ENCODE measurements at places on chromosomes 4 and X. TPM values are rescaled to one million over a fixed set of nuclear protein-coding genes. Genes with fewer than 3 reads are reported as not detected.

- H3K36me3 ChIP-seq = no peaks in the 10 kb centered on the region
- H3K27ac ChIP-seq = no peak overlapping the region
- DNase-seq = no peak
- H3K4me3 ChIP-seq = no peak overlapping the region
These were observed 1499.4 kb upstream of the PCDH7 start for GRCh38 chr4:29220761-29221160.

- no peak for DNase-seq
- no peak overlapping the region for H3K4me3 ChIP-seq
- H3K27me3 ChIP-seq = no peaks in the 10 kb centered on the region
- H3K4me1 ChIP-seq = no peaks in the 10 kb centered on the region
- no peak overlapping the region for H3K27ac ChIP-seq
These were observed 131.0 kb downstream of the COX18 start for GRCh38 chr4:72938516-72938915.

- H3K4me3 ChIP-seq = no peak overlapping the region
- H3K36me3 ChIP-seq = no peaks in the 10 kb centered on the region
- H3K4me1 ChIP-seq = no peaks in the 10 kb centered on the region
- no peak overlapping the region for H3K27ac ChIP-seq
- DNase-seq = no peak
- H3K27me3 ChIP-seq = peaks cover 18% of the 10 kb centered on the region
These were observed 291.3 kb downstream of the GUCY2F start for GRCh38 chrX:109190542-109190941.

DNA sequence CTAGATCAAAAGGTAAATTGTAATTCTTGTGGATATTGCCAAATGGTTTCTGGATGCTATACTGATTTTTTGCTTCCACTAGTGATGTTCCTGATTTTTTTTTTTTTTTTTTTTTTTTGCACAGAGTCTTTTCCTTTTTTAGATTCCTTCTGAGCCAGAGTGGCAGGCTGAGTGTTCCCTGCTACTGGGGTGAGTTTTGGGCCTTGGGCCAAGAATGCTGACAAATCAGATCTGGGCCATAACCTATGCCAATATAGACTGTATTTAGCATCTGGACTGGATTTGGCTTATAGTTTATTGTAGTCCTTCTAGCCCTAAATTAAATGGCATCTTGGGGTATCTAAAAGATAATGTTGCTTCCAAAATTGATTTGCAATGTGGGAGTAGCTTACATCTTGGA lies 52.8 kb downstream of the REPS2 start:
- no peaks in the 10 kb centered on the region for H3K36me3 ChIP-seq
- no peak for DNase-seq
- H3K4me1 ChIP-seq = no peaks in the 10 kb centered on the region
- no peaks in the 10 kb centered on the region for H3K27me3 ChIP-seq

- DNase-seq = no peak
- no peak overlapping the region for H3K4me3 ChIP-seq
- no peaks in the 10 kb centered on the region for H3K4me1 ChIP-seq
- H3K36me3 ChIP-seq = no peaks in the 10 kb centered on the region
- H3K27me3 ChIP-seq = no peaks in the 10 kb centered on the region
These were observed 450.8 kb upstream of the BOD1L1 start for GRCh38 chr4:14078326-14078725.

Gene FGF13
- total RNA-seq = 36.7 TPM

Gene MBTPS2
- 12.4 TPM for total RNA-seq

DNA sequence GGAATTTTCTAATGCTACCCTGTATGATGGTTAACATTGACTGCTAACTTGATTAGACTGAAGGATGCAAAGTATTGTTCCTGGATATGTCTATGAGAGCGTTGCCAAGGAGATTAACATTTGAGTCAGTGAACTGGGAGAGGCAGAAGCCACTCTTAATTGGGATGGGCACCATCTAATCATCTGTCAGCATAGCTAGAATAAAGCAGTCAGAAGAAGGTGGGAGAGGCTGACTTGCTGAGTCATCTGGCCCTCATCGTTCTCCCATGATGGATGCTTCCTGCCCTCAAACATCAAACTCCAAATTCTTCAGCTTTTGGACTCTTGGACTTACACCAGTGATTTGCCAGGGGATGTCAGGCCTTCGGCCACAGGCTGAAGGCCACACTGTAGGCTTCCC lies 878.5 kb downstream of the PCDH7 start:
- DNase-seq = no peak
- H3K27ac ChIP-seq = no peak overlapping the region
- no peaks in the 10 kb centered on the region for H3K36me3 ChIP-seq

Gene SMIM20
- total RNA-seq = 39.7 TPM

Gene FRMD7
- 0.13 TPM for total RNA-seq

Gene ZCCHC18
- 0.13 TPM for total RNA-seq

Gene MAGEC1
- not detected for total RNA-seq

- no peak for DNase-seq
- H3K4me1 ChIP-seq = peaks cover 6% of the 10 kb centered on the region
- no peaks in the 10 kb centered on the region for H3K36me3 ChIP-seq
- no peaks in the 10 kb centered on the region for H3K27me3 ChIP-seq
- H3K4me3 ChIP-seq = no peak overlapping the region
- no peak overlapping the region for H3K27ac ChIP-seq
These were observed 18.8 kb downstream of the ATP1B4 start for GRCh38 chrX:120380699-120381098.

DNA sequence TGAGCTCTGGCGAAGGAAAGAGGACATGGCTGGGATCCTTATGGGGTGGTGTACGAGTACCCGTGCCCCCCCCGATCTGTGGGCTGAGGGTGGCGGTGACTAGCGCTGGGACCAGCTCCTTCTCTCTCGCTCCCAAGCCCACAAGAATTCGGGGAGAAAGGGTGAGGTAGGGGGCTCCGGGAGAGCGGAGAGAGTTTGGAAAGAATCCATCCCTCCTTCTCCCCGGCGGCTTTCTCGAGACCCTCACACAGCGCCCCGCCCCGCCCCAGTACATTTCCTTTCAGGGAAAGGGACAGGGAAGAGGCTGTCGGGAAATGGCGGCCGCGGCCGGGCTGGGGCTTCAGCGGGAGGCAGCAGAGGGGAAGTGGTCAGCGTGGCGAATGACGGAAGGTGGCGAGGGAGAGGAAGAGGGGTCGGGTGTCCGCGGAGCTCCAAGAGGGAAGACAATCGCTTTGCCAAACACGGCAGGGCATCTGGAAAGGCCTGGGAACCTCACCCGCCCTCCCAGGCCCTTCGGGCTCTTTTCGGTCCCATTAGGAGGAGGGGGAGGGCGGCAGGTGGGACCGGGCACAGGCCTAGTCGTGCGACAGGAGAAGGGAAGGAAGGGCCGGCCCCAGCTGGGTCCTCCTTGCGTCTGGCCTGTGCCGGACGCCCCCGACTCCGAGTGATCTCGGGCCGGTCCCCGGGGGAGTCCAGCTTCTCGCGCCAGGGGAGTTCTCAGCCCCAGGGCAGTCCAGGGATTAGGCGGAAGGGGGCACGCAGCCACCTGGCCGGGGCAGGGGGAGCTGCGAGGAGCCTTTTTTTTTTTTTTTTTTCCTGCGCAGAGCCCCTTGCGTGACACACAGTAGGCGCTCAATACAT lies 10.2 kb downstream of the HNRNPH2 start:
- DNase-seq = peak; percentile 81
- peak overlapping the region; percentile 84 for H3K27ac ChIP-seq
- H3K4me1 ChIP-seq = no peaks in the 10 kb centered on the region
- no peaks in the 10 kb centered on the region for H3K27me3 ChIP-seq
- H3K36me3 ChIP-seq = peaks cover 5% of the 10 kb centered on the region

Gene MRFAP1
- 259 TPM for total RNA-seq

Gene GJB1
- total RNA-seq = not detected

DNA sequence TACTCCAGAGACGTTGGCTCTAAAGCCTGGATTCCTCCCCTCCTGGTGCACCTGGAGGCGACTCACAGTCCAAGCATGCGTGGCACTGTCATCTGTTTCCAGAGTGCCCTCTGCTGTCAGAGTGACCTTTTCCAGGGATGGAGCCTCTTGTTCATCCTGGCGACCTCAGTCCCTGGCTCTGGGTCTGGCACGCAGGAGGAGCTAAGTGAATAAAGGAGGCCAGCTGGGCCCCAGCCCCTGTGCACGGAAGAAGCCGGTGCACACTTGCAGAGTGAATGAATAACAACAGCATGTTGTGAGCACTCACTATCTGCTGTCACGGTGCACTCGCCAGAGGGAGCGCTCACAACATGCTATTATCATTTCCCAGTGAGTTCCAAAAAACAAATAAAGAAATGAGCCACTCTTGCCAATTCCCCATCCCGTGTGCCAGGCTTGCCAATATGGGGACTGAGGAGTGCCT lies 27.8 kb upstream of the PSAPL1 start:
- no peak overlapping the region for H3K27ac ChIP-seq
- DNase-seq = no peak
- H3K27me3 ChIP-seq = peaks cover 3% of the 10 kb centered on the region
- H3K4me3 ChIP-seq = no peak overlapping the region
- no peaks in the 10 kb centered on the region for H3K36me3 ChIP-seq

DNA sequence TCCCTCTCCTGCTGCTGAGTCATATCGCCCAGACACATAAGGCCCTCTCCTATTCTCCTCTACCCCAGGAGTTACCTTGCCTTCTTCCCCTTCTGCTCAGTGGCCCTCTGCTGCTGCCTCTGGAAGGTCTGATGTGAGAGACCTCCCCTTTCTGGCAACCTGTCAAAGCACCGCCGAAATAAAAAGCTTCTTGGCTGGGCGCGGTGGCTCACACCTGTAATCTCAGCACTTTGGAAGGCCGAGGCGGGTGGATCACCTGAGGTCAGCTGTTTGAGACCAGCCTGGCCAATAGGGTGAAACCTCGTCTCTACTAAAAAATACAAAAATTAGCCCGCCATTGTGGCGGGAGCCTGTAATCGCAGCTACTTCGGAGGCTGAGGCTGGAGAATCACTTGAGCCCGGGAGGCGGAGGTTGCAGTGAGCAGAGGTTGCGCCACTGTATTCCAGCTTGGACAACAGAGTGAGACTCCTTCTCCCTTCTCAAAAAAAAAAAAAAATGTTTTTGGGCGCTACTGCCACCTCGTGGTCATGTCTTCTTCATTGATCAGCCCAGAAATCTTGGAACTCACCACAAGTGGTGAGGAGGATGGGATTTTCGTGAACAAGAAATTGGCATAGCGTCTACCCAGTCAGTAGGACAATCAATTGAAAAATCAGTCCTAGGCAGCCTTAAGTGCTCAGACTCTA lies 8.6 kb upstream of the ZXDA start:
- H3K27ac ChIP-seq = no peak overlapping the region
- no peaks in the 10 kb centered on the region for H3K4me1 ChIP-seq
- no peak for DNase-seq
- no peaks in the 10 kb centered on the region for H3K36me3 ChIP-seq

GRCh38 chrX:72069350-72070160 lies 62.2 kb downstream of the RTL5 start:
- H3K4me3 ChIP-seq = no peak overlapping the region
- no peak overlapping the region for H3K27ac ChIP-seq

- no peaks in the 10 kb centered on the region for H3K36me3 ChIP-seq
- no peak overlapping the region for H3K4me3 ChIP-seq
- DNase-seq = no peak
- H3K27ac ChIP-seq = no peak overlapping the region
These were observed 40.9 kb upstream of the VEGFC start for GRCh38 chr4:176833400-176834175.

- H3K27me3 ChIP-seq = no peaks in the 10 kb centered on the region
- H3K36me3 ChIP-seq = no peaks in the 10 kb centered on the region
- H3K27ac ChIP-seq = no peak overlapping the region
- H3K4me1 ChIP-seq = no peaks in the 10 kb centered on the region
- DNase-seq = no peak
These were observed 11.5 kb upstream of the BMP3 start for GRCh38 chr4:81019006-81019405.

Gene COX7B
- total RNA-seq = 728 TPM

DNA sequence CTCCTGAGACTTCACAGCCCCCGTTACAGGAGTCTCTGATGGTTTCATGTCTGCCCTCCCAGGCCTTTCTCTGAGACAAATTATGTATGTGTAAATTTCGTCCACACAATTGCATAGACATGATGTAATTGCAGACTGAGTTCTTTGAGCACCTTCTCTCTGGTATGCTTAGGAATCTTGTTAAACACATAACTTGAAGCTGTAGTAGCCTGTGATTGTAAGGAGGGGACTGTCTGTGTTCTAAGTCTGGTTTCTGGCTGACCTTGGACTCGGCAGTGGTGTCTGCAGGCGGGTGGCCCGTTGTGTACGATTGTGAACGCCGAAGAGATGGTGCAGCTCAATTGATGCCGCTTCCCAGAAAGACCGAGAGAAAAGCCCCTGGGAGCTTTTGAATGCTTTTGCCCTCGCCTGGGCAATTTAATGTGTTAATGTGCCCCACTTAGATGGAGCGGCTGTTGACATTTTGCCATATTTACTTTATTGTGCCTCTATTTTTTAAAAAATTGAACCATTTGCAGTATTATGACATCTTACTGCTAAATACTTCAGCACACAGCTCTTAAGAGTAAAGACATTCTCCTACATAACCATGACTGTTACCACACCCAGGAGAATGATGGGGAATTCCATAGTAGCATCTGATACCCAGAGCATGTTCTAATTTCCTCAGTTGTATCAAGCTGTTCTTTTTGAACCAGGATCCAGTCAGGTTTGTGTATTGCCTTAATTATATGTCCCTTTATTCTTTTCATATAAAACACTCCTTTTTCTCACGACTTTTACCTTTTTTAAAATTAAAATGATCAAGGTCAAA lies 58.4 kb upstream of the TADA2B start:
- no peak for DNase-seq
- no peaks in the 10 kb centered on the region for H3K36me3 ChIP-seq
- peak overlapping the region; percentile 87 for H3K27ac ChIP-seq
- H3K27me3 ChIP-seq = no peaks in the 10 kb centered on the region
- H3K4me1 ChIP-seq = peaks cover 56% of the 10 kb centered on the region

- peaks cover 23% of the 10 kb centered on the region for H3K4me1 ChIP-seq
- no peak overlapping the region for H3K27ac ChIP-seq
- DNase-seq = peak; percentile 29
- H3K27me3 ChIP-seq = no peaks in the 10 kb centered on the region
These were observed 90.7 kb downstream of the PALLD start for GRCh38 chr4:168587411-168588125.

Gene CTPS2
- total RNA-seq = 3.6 TPM
